Bronchial smooth muscle cell (primary cell): ENCODE measurements at places on chromosomes 3 and 15. TPM values are rescaled to one million over a fixed set of nuclear protein-coding genes. Genes with fewer than 3 reads are reported as not detected.

The SYNPR gene
- total RNA-seq = not detected in 2 replicates

The CEP97 gene
- 8.7 and 10.1 TPM in 2 replicates for total RNA-seq

The SNX22 gene
- total RNA-seq = 0.26 and 0.32 TPM in 2 replicates

The CEMIP gene
- 27.4 and 78.4 TPM in 2 replicates for total RNA-seq

The MAGI1 gene
- total RNA-seq = 6.6 and 11.3 TPM in 2 replicates

The FOXL2NB gene
- total RNA-seq = under 0.01 TPM in 1 of 2 replicates, not detected in the other

The EOMES gene
- not detected in 2 replicates for total RNA-seq

The FETUB gene
- not detected in 2 replicates for total RNA-seq

The UPK1B gene
- total RNA-seq = under 0.01 TPM in 1 of 2 replicates, not detected in the other

The CYP1A1 gene
- total RNA-seq = 0.09 and 0.32 TPM in 2 replicates

The CLDN18 gene
- total RNA-seq = not detected in 2 replicates

The RASGRP1 gene
- total RNA-seq = not detected in 2 replicates

The TRIM42 gene
- not detected in 2 replicates for total RNA-seq

The PCOLCE2 gene
- total RNA-seq = 122 and 144 TPM in 2 replicates

The GOLGA8M gene
- 0.32 and 0.52 TPM in 2 replicates for total RNA-seq

The ZPLD1 gene
- total RNA-seq = under 0.01 TPM in 2 replicates

The ARL14 gene
- not detected in 2 replicates for total RNA-seq

The STRIT1 gene
- total RNA-seq = not detected in 2 replicates

The IRAK2 gene
- total RNA-seq = 4.9 and 5.2 TPM in 2 replicates

The ECE2 gene
- not detected in 2 replicates for total RNA-seq

The WDR72 gene
- total RNA-seq = not detected in 2 replicates

The PTPN23 gene
- 15.6 and 16.3 TPM in 2 replicates for total RNA-seq

The SOX14 gene
- total RNA-seq = not detected in 2 replicates

The SLC28A2 gene
- total RNA-seq = not detected in 2 replicates

The CHAC1 gene
- 2.7 and 4.4 TPM in 2 replicates for total RNA-seq

The KIF23 gene
- total RNA-seq = 2.3 and 5.7 TPM in 2 replicates

The RASGRF1 gene
- under 0.01 TPM in 1 of 2 replicates, not detected in the other for total RNA-seq

The CPNE4 gene
- total RNA-seq = not detected in 2 replicates

The HRG gene
- not detected in 2 replicates for total RNA-seq

The TMEM212 gene
- total RNA-seq = not detected in 2 replicates

The PSTPIP1 gene
- 0.32 TPM in 1 of 2 replicates, not detected in the other for total RNA-seq

The FGD5 gene
- 0.16 TPM in 1 of 2 replicates, not detected in the other for total RNA-seq

The B3GNT5 gene
- 4.9 and 7.3 TPM in 2 replicates for total RNA-seq

The AMT gene
- 2.5 and 4.4 TPM in 2 replicates for total RNA-seq

The SERPINI1 gene
- total RNA-seq = 2.3 and 6.1 TPM in 2 replicates

The TMEM207 gene
- not detected in 2 replicates for total RNA-seq

The UQCC5 gene
- 8.9 and 13.4 TPM in 2 replicates for total RNA-seq

The LRRC49 gene
- total RNA-seq = 16.7 and 23.6 TPM in 2 replicates

The ACKR4 gene
- total RNA-seq = 4.3 and 4.7 TPM in 2 replicates

The GNL3 gene
- 51.2 and 58.6 TPM in 2 replicates for total RNA-seq

The VEPH1 gene
- total RNA-seq = 24.0 and 30.5 TPM in 2 replicates
